ENCODE measurements at places on chromosomes 5 and 9.

- DNase-seq: no peak
These were observed 500.9 kb downstream of the DIRAS2 start for GRCh38 chr9:90141723-90142122.

DNA sequence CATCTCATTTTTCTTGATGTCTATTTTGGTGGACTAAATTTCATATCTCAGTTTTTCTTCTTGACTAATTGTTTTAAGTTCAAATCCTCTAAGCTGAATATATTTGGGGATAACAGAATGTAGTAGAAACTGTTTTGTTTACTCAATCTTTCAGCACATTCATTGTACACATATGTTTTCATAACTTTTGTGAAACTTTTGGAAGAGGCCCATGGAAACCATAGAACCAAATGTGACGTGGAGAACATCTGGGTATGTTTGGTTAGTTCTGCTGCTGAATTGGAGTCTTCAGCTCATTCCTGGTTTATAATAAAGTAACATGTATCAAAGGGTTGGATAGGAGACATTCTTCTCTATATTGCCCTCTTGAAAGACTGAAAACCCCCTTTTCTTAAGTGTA lies 88.4 kb downstream of the CCDC171 start:
- DNase-seq: no peak

DNA sequence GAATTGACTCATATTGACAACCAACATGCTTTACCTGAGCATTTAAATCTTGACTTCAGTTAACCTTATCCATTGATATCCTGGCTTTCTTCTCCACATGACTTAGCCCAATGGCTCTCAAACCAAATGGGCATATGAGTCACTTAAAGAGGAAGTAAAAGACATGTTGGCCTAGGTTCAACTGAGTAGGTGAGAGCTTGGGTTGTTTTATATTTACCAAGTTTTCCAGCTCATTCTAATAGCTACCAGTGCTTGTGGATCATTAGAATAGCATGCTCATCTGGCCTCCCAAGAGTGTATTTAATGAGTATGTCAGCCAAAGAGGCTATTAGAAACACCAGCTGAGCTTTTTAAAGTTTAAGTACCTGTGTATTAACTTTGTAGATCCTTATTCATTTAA lies 1049.0 kb downstream of the PTPRD start:
- DNase-seq: no peak

DNA sequence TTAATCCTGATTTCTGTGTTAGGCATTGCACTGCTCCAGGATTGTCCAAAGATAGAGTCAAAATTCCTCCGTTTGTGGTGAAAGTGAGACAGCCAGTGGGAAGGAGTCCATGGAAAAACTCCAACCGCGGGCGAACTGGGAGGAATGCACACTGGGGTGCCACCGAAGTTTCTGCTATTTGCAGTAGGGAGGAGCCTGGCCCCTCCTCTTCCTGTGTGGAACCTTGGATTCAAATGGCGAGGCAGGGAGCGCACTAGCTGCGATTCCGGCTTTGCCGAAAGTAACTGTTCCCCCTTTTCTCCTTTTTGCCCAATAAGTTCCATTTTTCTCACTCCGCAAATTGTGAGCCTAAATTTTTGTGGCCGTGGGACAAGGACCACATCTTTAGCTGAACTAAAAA lies 9.3 kb downstream of the BAAT start:
- no peak for DNase-seq

DNA sequence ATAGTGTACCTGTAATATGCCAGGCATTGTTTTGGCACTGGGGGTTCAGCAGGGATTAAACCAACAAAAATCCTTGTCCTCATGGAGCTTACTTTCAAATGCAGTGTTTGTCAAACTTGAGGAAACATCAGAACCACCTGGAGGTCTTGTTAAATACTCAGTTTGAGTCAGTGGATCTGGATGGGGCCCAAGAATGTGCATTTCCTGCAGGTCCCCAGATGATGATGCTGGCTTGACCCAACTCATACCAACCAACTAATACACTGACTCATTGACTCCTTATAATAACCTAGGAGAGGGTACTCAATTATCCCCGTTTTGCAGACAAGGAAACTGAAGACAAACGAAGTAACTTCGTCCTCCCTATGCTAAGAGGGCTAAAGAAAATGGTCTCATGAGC lies 11.3 kb downstream of the WWC1 start:
- DNase-seq: no peak

GRCh38 chr5:85538362-85538761 lies 1079.4 kb upstream of the COX7C start:
- DNase-seq: no peak

DNA sequence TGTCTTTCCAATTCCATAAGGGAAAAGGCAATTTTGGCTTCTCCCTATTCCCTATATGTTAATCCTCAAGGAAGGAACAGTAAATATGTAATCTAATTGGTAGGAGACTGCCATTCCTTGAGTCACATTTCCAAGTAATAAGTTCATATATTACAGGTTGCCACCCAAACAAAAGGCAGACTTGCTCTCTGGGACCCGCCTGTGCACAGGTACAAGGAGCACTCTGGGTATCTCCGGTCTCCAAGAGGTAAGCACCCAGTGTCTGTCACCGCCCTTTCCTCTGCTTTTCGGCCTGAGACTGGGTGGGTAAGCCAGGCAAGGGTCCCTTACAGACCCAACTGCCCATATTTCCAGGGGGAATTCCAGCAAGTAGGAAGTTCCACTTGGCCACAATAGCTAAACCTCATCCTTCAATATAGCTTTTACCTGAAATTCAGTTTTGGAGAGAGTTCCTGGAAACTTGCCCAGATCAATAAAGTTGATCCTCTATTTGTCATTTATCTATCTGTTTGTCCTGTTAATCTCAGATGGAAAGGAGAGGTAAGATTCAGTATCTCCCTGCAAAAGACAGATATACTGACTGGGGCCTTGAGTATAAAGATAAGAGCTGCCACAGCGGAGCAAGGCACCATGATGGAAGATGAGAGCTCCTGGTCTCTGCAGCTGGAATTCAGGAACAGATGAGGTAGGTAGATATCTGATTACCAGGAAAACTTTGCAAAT lies 81.8 kb downstream of the SUSD1 start:
- DNase-seq: no peak

GRCh38 chr5:42840842-42841567 lies 29.3 kb upstream of the SELENOP start:
- DNase-seq: no peak

DNA sequence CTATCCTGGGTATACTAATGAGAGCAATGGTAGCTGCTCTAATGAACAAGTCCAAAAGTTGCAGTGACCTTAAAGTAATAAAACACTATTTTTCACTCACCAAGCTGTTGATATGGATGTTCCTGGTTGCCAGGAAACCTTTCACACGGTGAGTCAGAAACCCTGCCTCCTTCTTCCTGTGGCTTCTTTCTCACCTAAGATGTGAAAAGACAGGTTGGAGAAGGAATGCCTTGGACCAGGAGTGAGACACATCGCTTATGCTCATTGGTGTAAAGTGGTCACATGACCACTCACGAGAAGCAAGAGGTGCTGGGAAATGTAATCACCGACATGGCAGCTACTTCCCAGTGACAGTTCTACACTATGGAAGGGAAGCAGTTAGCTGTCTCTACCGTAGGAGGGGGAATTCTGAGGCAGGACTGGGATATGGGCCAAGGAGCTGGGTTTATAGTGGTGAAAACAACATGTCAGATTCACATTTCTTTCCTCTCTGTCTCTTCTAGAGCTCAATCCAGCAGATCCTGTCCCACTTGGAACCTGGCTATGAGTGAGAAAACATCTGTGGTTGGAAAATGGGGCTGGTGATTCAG lies 320.4 kb upstream of the KLF4 start:
- no peak for DNase-seq

GRCh38 chr5:9626955-9627354 lies 3.2 kb downstream of the TAS2R1 start:
- DNase-seq: no peak

- DNase-seq: no peak
These were observed 187.8 kb downstream of the NXNL2 start for GRCh38 chr9:88722753-88723152.

DNA sequence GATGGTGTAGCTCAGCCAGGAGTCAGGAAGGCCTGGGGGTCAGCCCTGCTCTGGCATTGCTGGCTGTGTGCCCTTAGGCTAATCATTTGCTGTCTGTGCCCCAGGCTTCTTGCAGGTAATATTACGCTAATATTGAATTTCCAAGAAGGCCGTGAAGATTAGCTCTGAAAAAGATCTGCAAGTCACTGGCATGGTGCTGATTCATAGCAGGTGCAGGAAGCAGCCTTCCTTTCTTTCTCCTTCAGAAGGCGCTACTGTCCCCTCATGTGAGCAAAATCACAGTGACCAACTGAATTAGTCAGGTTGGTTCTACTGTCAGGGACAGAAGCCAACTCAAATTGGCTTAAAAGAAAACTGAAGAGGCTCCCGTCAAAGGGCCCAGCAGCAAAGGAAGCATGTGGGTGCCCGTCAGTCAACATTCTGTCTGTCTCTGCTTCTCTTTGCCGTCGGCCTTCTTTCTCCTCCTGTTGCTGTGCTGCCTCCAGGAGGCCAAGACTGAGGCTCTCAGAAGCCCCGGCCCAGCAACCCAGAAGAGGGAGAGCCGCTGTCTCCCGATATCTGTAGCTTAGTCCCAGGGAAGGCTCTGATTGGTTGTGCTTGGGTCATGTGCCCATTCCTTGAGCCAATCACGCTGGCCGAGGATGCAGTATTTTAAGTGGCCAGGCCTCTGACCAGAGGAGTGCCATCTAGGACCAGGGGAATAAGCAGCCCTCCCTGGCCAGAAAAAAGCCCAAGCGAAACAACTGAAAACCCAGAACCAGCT lies 67.8 kb upstream of the NEURL1B start:
- DNase-seq: no peak

- DNase-seq: no peak
These were observed 1.4 kb upstream of the JAK2 start for GRCh38 chr9:4983601-4984165.

DNA sequence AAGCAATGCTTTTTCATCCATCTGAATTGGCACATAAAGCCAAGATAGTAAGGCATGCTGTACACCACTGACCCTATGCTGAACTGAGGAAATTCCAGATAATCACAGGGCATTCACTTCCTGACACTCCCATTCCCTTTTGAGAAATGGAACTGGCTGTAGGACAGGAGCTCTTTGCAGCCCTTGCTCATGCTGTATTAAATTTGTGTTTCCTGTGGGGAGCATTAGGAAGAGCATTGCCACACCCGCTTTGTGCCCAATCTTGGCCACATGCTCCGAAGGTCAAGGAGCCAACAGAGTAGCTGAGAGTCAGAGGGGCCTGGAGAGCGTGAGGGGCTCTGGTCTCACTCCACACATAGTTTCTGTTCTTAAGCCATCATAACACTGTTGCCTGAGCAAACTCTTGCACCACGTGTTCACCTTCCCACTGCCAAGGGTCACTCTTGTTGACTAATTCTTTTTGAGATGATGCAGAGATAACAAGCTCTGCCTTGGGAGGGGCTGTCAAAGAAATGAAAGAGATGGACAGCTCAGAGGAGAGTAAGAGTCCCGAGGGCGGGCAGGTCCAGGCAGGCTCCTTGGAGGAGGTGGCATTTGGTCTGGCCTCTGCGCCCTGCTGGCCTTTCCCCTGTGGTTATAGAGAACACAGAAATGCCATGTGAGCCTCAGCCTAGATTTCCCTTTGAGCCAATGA lies 31.7 kb upstream of the ARAP3 start:
- no peak for DNase-seq

- DNase-seq: no peak
These were observed 26.9 kb downstream of the HMGCR start for GRCh38 chr5:75363726-75364495.

DNA sequence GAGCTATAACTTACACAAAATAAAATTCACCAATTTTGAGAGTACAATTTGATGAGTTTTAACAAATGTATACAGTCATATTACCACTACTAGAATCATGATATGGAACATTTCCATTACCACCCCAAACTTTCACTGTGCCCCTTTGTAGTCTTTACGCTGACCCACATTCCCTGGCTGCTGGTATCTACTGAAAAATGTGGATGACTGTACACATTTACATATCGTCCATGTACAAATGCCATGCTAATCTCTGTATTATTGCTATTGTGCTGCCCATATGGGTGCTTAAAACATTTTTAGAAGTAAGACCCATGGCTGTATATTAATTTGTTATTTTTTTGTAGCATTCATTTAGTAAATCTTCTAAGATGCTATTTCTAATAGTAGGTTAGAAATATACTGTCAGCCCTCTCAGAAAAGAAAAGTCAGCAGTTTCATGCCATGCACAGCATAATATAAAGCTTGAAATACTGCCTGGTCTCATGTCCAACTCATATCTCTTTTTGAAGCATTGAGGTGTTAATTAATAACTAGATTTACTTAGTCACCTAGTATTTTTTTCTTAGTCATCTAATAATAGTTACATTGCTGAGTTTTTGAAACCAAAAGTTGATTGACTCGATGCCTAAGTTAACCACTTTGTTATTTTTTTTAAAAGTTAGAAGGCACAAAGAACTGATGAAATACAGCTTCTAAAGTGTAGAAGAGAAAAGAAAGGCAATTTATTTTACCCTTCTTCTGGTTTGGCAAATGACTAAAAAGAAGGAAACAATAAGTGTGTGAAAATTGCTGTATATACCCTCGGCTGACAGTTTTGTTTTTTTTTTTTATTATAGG lies 188.3 kb upstream of the MEF2C start:
- no peak for DNase-seq

DNA sequence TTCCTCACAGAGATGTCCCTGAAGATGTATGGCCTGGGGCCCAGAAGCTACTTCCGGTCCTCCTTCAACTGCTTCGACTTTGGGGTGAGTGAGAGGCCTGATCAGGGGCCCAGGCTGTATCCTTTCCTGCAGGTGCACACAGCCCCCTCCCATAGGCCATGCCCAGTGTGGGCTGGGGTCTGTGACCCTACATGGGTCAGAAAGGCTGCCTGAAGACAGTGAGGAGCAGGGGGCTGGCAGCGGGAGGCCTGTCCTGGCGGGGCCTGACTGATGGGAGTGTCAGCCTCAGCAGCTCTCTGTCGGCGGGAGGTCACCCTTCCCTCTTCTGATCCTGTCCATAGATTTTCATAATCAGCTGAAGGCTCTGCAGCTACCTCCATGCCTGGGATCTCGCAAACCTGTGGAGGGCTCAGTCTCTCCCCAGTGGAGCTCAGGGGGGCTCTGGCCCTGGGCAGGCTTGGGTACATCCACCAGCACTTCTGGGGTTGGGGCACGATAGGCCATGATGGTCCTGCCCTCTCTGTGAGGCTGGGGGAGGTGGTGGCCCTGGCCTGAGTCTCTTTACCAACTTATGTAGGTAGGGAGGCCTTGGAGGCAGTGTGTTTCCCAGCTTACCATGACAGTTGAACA lies 98.5 kb downstream of the CACNA1B start:
- no peak for DNase-seq

GRCh38 chr5:91361055-91361701 lies 21.9 kb downstream of the ARRDC3 start:
- DNase-seq: no peak

- DNase-seq: no peak
These were observed 37.3 kb upstream of the POMT1 start for GRCh38 chr9:131465401-131465800.

Measured in stimulated activated CD8-positive, alpha-beta memory T cell treated with anti-CD3 and anti-CD28 coated beads, Interleukin-7, amount 100 ng/mL, for 1 hour (primary cell).